ENCODE measurements at places on chromosomes 7 and 10.
A peak's percentile ranks its signal among the peaks of the same experiment; 100 is the strongest.

DNA sequence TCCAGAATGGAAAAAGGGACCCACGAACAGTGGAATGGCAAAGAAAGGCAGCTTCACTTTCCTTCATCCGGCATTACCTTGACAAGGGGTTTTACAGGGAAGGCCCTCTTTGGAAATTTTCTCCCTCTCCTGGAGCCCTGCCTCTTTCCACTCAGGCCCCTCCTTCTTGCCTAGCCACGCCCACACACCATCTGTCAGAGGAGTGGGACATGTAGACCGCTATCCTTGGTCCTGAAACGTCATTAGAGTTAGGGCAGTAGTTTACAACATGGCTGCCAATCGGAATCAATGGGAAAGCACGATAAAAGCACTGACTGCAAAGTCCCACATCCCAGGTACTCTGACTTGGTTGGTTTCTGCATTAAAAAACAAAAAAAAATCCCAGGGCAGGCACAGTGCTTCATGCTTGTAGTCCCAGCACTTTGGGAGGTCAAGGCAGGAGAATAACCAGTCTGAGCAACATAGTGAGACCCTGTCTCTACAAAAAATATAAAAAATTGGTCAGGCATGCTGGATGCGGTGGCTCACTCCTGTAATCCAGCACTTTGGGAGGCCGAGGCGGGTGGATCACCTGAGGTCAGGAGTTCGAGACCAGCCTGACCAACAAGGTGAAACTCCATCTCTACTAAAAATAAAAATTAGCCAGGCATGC lies 96.4 kb downstream of the MARCHF5 start:
- peak; percentile 67 for DNase-seq

GRCh38 chr10:62182595-62182994 lies 86.0 kb downstream of the RTKN2 start:
- DNase-seq = no peak

- DNase-seq = no peak
Observed at GRCh38 chr7:27478084-27478483, 184.6 kb downstream of the HIBADH start.

DNA sequence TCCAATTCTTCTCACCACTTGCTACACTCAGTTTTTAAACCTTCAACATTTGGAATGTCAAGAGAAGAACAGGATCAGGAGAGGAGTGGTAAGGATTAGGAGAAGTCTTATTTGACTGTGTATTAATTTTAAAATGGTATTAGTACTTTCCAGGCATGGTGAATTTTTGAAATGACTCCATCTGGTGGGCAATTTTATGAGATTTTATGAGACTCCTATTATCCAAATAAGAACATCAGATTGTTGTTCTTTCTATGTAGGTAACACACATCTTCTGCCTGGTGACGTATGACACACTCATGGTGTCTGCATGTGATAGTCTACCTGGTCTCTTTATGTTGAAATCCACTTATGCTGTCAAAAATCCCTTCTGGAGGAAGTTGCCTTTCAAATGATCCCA lies 51.0 kb downstream of the SLC13A1 start:
- no peak for DNase-seq

DNA sequence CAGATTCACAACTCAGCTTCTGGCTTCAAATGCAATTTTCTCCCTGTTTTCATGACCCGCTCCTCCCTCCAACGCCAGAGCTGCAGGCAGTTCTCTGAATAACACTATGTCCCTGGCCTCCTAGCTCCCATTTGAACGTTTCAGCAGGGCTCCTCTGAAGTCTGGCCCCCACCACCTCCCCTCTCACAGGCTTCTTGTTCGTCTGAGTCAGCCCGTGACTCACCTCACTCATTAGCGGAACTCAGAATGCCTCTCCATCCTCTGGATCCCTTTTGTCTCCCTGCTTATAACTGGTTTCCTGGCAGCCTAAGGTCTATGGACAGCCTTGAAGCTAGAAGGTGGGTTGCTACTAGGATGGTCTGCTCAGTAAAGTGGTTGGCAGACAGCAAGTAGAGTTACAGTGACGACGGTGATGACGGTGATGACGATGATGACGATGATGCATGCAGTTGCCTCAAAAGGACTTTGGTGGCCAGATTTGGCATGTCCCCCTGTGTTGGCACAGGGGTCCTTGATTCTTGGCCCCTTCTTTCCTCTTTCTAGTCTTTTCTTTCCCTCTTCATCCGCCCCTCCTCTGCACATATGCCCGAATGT lies 83.3 kb upstream of the MKLN1 start:
- DNase-seq = no peak

DNA sequence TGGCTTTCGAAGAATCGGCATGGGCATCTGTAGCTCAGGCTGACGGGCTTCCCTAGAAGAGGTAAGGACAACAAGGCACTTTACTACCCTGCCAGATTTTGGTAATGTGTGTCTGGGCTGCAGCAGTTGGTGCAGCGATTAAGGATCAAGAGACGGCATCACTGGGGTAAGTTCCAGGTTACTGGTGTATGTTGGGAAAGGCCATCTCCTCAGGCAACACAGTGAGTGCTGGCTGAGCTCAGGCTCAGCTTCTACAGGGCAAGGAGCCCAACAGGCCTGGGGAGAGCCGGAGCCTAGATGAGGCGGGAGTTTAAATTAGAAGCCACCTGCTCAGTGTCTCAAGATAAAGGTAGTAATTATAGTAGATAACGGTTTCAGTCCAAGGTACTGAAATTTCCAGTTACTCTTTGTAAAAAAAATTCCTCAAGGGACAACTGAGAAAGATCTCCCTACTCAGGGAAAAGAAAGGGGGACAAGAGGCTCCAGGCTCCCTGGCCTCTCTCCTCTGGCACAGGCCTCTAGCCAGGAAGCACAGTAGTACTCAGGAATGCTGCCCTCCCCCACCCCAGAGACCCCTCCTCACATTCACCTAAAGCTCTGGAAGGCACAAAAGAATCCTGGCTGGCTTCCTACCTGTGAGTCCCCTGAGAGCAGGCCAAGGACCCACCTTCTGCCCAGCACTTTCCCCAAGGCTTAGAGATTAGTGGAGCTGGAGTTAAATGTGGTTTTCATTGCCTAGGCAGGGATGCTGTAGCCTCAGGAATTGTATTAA lies 3.9 kb downstream of the CXCL12 start:
- DNase-seq = no peak

DNA sequence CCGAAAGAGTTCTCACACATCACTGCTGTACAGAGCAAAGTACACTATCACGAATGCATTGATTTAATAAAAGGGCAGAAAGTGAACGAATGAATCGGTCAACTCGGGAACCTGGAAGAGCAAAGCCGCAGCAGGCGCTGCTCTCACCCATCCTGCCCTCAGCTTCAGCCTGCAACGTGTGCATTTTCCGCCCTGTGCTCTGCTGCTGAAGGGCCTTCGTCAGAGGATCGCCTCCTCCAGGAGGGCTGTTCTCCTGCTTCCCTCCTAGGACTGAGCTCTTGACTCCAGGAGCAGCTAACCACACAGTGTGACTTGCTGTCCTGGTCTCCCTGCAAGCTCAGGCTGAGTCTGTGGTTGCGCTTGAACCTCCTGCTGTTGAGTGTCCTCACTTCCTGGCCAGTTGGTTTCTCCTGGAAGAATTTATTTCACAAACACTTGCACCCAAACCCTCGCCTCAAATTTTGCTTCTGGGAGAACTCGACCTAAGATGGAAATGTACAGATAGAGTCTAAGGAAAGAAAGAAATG lies 473.0 kb upstream of the KLF6 start:
- DNase-seq = no peak

DNA sequence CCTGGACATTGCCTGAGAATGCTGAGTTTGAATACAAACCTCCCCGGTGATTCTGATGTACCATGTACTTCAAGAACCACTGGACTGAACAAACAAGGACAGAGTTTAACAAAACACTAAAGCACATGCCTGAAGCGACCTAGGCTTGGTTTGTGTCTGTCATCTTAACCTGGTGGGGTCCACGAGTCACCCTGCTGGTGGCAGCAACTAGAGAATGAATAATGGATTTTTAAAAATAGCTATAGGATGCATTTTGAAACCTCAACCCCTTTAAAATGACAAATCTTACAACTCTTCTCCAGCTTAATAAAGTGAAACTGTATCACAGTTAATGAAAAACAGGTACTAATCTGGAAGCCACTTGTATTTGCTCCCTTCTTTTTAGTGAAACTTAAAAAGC lies 25.2 kb downstream of the CDHR3 start:
- no peak for DNase-seq

DNA sequence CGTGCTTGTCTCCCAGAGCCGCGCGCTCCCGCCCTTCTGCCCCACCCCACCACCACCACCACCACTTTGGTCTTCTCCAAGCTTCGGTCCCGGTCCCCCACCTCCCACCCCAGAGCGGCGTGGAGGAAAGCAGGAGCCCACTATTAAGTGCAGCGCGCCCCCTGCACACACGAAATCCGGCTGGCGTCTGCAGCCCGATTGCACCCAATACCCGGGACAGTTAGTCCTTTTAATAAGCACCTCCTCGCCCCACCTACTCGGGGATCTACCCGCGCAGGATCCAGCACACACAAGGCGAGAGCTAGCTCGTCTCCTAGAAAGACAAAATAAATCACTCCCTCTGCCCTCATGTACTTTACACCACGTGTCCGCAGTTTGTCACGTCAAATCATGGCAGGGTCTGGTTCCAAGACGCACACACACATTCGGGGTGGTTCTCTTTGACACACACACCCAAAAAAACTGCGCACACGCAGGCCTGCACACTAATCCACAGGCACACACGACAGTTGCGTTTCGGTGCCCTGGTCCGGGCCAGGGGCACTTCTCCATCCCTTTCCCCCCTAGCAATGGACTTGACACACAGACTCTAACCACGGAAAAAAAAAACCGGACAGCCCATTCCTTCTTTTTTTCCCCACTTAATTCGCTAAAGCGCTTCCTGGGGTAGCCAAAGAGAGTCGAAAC lies 1.6 kb downstream of the SFMBT2 start:
- peak; percentile 46 for DNase-seq

- DNase-seq = no peak
Observed at GRCh38 chr10:97363071-97363470, 28.5 kb upstream of the FRAT2 start.

DNA sequence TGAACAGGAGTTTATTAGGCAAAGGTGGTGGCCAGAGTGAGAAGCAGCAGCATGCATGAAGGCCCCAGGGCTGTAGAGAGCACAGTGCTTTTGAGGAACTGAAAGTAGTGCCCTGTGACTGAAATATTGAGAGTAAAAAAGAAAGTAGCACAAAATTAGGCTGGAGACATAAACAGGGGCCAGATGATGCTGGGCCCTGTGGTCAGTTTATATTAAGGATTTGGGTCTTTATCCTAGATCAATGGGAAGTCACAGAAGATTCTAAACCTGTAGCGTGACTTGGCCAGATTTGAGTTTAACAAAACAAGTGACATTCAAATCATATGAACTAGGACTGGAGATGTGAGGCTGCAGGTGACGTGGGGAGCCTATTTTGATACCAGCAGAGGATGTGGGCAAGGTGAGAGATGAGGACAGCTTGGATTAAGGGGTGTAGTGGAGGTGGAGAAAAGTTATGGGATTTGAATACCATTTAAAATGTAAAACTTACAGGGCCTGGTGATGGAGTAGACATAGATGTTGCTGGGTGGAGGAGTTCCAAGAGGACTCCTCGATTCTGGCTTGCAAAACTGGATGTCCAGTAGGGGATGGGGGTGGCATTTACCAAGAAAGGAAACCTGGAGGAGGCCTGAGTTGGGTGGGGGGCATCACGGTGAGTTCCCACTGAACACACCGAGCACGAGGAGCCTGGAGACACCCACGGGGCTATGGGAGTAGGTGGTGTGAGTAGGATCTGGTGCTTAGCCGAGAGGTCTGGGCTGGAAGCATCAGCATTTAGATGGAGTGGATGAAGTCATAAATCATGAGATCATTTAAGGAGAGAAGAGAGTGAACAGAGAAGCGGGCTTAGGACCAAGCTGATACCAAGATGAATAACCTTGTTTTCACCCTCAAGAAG lies 52.8 kb downstream of the HHEX start:
- DNase-seq = no peak

DNA sequence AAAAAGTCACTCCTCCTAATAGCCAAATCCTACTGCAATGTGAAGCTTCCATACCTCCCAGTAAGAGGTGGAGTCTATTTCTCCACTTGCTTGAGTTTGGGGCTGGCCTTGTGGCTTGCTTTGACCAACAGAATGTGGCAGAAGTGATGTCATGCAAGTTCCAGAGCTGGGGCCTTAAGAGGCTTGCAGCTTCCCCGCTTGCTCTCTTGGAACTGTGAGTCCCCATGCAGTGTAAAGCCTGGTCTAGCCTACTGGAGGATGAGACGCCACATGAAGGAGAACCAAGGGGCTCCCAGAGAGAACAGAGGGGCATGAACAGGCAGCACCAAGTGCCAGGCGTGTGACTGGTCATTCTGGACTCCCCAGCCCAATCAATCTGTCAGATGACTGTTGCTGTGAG lies 58.6 kb upstream of the OPALIN start:
- DNase-seq = no peak

DNA sequence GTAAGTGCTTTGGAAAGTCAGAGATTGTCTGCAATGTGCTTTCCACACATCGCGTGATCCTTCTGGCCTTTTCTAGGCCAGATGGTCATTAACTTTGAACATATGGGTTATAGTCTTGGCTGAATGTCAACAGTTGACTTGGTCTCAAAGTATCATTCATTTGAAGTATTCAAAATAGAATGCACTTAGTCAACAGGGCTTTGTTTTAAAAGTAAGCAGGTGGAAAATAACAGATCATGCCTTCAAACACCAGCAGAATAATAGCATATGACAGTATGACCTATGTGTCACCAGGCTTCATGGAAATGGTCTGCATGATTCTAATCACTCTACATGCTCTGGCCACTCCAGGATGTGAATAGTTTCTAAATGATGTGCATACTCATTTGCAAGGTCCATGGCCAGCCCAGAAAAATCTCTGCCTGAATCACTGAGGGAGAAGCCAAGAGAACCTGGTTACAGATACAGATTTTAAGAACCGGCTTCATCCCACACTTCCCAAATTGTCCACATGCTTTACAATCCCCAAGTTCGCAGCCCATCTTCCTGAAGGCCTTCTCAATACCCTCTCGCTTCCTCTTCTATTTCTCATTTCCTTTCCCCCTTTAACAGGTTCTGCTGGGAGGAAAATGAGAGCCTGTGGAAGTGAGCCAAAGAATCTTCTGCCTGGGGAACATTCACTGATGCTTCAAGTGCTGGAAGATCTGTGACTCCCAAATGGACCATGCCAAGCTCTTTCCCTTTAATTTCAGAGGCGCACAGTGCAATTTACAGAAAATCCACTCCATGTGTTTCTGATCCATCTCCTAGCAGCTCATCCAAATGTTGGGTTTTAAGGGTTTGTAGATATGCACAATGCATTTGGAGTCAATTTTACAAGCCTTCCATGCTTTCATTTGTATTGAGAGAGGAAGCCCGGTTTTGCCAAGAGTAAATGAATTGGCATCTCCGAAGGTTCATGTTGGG lies 122.8 kb upstream of the GDF10 start:
- no peak for DNase-seq

GRCh38 chr10:76902949-76903348 lies 734.7 kb downstream of the KCNMA1 start:
- DNase-seq = no peak

DNA sequence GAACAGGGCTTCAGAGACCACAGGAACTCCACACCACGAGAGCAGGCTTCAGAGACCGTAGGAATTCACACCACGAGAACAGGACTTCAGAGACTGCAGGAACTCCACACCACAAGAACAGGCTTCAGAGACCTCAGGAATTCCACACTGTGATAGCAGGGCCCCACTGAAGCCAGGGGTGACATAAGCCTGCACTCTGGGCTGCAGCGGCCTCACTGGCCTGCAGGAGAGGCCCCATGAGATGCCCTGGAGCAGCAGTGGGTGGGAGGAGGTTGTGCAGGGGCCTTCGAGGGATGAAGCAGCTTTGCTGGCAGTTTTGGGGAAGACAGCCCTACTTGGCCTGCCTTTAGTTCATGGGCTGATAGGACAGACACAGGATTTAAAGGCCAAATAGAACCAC lies 614.7 kb downstream of the PTPRN2 start:
- DNase-seq = no peak
